Cortex of kidney (tissue), 1 donor: ENCODE measurements at places on chromosomes 12 and 14.

GRCh38 chr12:67475725-67476124 lies 172.8 kb upstream of the DYRK2 start:
- no peak for DNase-seq

DNA sequence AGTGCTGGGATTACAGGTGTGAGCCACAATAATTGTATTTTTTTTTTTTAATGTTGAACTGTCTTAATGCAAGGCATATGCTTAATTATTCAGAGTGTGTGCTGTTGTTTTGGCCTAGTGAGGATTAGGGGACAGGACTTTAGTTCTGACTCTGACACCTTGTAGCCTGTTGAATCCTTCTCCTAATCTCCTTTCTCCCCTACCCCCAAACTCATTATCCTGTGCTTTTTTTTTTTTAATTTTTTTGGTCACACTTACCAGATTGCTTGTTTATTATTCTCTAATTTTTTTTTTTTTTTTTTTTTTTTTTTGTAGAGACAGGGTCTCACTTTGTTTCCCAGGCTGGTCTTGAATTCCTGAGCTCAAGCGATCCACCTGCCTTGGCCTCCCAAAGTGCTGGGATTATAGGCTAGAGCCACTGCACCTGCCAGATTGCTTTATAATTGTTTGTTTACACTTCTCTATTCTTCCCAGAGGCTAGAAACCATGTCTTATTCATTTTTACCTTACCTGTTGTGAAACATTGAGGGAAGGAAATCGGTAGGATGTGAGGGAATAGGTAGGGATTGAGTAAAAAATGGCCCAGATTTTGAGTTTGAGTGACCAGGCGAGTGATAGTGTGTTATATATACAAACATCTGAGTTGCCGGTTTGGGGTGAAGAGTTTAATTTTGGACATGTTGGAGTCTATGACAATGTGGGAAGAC lies 32.2 kb downstream of the DIP2B start:
- DNase-seq, result no peak

GRCh38 chr12:6430124-6430989 lies 14.4 kb upstream of the CD27 start:
- DNase-seq, result no peak

DNA sequence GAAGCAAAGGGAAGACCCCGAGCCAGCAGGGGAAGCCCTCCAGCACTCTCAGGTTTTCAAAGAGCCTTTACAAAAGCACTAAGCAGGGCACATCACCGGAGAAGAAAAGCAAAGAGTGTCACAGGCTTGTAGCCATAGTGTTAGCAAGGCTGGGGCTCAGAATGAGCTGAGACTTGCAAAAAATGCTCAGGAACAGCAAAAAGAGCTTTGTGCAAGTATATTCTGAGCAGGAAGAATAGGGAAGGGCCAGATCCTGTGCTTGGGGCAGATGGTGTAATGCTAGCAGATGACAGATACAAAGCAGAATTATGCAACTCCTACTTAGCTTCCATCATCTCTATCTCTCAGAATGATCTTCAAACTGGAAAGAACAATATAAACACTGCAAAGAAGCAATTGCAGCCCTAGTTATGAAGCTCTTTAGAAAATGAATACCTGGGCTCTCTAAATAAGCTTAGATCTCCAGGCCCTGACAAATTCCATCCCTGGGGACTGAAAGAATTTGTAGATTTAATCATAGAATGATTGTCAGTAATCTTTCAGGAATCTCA lies 23.7 kb upstream of the PARP11 start:
- DNase-seq, result no peak

DNA sequence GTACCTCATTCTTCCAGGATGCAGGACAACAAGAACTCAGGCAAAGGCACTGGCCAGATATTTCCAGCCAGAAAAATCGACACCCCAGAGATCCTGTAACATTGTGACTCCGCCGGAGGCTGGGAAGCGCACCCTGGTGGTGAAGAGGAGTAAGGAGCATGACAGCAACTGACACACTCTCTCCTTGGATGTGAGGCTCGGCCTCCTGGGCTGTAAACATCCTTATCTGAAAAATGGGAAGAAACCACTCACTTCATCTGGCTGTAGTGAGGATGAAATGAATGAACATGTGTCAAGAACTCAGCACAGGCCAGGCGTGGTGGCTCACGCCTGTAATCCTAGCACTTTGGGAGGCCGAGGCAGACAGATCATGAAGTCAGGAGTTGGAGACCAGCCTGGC lies 27.5 kb downstream of the TCHP start:
- no peak for DNase-seq

DNA sequence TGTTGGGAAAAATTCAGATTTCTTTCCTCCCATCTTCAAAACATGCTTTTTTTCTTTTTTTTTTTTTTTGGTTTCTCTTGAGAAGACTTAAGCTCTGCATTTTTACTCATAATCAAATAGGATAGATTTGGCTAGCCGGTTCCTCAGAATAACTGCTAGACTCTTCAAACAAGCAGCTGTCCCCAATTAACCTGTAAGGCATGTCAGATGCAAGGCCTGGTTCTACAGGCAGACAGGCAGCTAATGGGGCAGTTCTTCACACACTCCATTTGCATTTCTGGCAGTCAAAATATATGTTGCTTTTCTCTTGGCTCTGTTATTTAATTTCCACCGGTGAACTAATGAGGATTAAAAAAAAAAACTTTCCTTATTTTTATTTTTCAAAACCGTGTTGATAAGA lies 228.0 kb upstream of the ATP2B1 start:
- no peak for DNase-seq

- DNase-seq, result no peak
These were observed 21.4 kb downstream of the SYNE2 start for GRCh38 chr14:63874223-63874622.

DNA sequence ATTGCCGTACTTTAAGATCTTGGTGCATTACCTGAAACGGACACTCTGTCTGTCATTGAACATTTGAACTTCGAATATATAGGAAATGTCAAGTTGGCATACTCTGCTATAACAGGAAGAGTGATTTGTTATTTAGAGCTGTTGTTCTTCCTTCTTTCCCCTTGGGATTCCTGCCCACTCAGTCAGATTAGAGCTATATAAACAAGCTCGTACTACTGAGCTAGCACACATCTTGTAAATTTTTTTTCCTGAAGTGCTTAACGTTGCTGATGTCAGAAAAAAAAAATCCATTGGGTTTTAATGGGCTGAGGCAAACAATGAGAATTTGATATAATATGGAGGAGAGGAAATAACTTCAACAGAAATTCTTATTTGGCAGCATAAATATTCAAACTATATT lies 26.8 kb downstream of the RGS6 start:
- no peak for DNase-seq
